ENCODE measurements at places on chromosomes 5 and 9.

DNA sequence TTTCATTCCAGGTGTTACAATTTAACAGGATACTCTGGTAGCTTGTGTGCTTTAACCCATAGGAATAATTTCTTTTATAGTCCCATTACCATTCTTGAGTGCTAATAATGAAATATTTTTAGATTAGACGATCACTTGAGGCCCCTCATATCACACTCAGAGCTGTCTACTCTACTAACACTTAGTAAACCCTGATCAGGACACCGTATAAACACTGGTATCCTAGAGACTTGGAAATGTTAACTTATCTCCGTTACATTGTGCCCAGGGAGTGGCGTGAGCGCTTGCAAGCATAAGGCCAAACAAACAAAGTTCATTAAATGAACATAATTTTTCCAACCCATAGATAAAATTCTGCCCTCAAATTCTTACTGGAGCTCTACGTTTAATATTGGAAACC lies 42.2 kb upstream of the RFX3 start:
- DNase-seq = no peak

DNA sequence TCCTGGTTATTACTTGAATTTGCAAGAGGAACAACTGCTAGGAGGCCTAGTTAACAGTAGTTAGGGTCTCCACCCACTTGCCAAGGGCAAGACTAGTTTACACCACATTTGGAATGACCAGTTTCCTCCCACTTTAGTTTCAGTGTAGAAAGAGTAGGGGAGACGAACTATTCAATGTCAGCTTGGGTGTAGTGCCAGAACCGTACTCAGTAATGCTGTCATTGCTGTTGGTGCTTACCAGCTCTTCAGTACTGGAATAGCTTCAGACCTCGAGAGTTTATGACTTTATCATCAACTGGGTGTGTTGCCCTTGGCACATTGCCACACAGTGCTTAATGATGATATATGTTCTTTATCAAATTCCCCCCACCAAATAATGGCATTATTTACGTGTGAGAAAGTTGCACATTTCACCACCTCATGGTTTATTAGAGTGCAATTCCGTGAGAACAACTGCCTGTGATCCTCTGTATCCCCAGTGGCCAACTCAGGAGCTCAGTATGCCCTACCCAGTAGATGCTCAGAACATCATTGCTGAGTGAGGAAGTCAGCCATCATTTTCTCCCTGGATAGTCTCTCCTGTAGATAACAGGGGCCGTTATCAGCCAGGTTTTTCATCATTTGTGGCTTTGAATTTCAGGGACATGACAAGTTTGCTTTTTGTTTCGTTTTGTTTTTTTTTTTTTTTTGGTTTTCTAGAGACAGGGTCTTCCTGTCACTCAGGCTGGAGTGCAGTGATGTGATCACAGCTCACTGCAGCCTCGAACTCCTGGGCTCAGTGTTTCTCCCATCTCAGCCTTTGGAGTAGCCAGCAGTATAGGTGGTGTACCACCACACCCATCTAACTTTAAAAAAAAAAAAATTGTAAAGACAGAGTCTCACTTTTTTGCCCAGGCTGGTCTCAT lies 67.3 kb downstream of the DOCK8 start:
- DNase-seq = no peak

GRCh38 chr5:10734832-10735523 lies 26.1 kb downstream of the DAP start:
- no peak for DNase-seq

DNA sequence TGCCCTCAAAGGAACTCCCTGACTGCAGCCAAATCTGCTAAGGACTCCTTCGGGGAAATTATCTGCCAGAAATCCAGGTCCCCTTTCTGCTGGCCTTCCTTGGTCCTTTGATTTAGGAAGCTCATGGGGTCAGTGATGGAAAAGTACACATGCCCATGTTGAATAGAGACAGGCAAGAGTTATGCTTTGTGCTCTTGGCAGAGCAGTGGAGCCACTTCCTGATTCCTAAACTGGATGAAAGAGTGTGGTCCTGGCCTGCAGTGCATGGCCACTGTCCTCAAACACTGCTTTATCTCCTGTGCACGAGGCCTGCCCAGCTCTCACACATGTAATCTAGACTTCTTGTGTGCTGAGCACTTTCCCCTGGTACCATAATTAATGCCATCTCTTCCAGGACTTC lies 2.0 kb upstream of the EBF1 start:
- no peak for DNase-seq

- DNase-seq = no peak
These were observed 79.7 kb upstream of the ZNF366 start for GRCh38 chr5:72586788-72587530.

DNA sequence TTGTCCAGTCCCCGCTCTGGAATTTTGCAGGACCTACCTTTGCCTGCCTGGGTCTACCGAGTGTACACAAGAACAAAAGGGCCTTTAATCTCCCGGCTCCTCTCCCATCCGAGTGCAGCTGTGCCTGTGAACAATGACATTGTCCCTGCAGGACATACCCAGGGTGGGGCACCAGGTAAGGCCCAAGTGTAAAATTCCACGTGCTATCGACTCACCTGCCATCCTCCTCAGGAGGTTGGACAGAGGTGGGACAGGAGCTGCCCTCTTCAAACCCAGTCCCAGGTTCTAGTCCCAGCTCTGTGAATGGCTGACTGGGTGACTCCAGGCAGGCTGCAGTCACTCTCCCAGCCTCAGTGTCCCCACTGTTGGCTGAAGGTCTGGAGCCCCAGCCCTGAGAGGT lies 159.6 kb upstream of the ALDH1B1 start:
- no peak for DNase-seq
